ENCODE measurements at places on chromosomes 5 and 9.

DNA sequence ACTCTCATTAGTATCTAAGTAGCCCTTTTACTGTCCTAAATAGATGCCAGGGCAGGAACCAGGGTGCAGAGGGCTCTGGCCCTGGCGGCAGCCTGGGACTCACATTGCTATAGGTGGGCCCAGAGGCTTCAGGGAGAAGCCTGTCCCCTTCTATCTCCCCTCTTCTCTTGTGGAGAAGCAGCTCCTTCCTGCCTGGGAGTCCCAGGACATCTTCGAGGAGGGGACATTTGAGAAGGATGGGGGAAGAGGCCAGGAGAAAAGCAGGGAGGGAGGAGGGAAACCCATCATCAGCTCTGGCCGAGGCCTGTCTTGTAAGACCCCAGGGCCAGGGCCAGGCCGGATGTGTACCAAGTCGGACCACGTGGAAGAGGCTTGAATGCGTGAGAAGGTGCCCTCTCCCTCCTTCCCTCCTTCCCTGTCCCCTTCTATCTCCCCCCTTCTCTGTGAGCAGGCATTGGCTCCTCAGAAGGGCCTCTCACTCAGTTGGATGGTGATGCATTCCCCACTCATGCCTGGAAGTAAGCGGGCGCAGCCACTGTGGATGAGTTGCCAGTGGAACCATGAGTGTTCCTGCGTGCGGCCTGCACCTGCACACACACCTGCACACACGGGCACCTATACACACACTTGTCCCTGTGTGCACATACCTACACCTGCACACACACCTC, 20.7 kb upstream of the LPCAT1 start:
- no peak for DNase-seq

- DNase-seq, result peak; percentile 21
These were observed 240.5 kb upstream of the CHD1 start for GRCh38 chr5:99169309-99169708.

GRCh38 chr5:75869891-75870290, 152.7 kb upstream of the POC5 start:
- no peak for DNase-seq

GRCh38 chr9:88998911-88999310, 7.6 kb downstream of the S1PR3 start:
- no peak for DNase-seq

DNA sequence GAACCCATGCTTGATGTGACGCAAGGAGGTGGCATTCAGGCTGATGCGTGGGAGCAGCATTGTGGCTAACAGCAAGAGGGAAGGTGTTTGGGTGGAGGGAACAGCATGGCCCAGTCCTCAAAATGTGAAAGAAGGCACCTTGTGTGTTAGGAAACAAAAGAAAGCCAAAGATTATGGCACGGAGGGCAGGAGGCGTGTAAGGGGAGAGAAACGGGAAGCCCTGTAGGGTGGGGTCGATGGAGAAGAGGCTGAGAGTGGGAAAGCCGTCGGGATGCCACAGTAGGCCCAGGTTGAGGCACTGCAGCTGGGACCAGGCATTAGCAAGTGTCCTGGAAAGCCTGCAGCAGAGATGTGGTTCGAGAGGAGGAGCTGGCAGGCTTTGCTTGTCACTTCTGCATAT, 241.1 kb downstream of the GADD45G start:
- DNase-seq, result no peak

DNA sequence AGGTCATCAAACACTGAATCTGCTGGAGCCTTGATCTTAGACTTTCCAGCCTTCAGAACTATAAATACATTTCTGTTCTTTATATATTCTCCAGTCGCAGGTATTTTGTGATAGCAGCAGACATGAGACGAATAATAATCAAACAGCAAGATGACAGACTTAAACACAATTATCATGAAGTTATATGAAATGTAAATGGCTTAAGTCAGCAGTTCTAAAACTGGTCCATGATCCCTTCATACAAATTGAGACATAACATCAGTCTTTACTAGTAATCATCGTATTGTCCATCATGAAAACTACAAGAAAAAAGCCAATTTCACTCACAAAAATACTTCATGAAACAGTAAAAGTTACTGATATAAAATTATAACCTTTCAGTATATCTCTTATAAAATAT, 101.8 kb downstream of the ZDHHC21 start:
- no peak for DNase-seq

GRCh38 chr5:36874465-36874864, 2.1 kb upstream of the NIPBL start:
- DNase-seq, result peak; percentile 46

DNA sequence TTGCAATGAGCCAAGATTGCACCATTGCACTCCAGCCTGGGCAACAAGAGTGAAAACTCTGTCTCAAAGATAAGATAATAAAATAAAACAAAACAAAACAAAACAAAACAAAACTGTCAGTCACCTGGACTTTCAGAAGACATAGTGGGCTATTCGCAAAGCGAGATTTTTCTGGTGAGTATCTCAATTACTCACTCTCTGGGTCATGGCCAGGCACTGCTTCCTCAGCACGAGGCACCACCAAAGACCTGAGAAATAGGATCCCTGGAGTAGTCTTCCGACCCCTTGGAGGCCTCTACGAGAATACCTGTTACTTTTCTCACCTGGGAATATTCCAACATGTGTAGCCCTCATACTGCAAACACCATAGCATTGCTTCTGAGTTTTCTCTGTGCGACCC, 201.7 kb upstream of the ZNF618 start:
- DNase-seq, result no peak

- no peak for DNase-seq
These were observed 39.9 kb downstream of the FNIP1 start for GRCh38 chr5:131756942-131757341.

DNA sequence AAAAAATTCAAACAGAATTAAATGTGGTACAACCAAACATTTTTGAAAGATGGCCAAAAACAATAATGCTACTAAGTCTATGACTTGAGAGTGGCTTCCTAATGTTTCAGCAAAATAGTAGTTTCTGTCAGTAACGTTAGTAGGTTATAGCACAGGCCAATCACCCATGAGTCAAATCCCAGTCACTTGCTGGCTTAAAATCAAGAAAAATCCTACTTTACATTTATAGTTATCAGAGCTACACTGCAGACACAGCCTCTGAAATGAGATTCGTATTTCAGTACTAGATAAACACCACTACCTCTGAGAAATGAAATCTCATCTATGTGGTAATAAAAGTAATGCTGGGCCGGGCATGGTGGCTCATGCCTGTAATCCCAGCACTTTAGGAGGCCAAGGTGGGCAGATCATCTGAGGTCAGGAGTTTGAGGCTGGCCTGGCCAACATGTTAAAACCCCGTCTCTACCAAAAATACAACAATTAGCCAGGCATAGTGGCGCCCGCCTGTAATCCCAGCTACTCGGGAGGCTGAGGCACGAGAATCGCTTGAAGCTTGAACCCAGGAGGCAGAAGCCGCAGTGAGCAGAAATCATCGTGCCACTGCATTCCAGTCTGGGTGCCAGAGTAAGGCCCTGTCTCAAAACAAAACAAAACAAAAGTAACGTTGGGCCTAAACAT, 6.1 kb downstream of the ZDHHC21 start:
- DNase-seq, result no peak

DNA sequence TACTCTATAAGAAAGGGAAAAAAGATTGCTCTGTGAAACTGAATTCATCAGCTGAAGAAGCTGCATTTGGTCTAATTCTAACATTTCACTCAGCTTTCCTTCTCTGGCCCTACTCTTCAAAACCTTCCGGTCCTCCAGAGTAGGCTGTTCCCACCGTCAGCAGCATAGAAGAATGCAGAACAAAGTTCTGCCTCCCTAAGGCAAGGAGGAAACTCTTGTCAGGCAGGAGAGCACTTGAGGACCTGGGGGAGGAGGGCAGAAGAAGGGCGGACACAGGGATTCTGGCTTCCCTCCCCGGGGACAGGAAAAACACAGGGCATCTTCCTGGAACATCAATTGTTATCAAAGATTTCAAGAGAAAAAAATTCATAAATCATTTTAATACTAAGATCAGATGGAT, 69.2 kb upstream of the SHB start:
- no peak for DNase-seq

DNA sequence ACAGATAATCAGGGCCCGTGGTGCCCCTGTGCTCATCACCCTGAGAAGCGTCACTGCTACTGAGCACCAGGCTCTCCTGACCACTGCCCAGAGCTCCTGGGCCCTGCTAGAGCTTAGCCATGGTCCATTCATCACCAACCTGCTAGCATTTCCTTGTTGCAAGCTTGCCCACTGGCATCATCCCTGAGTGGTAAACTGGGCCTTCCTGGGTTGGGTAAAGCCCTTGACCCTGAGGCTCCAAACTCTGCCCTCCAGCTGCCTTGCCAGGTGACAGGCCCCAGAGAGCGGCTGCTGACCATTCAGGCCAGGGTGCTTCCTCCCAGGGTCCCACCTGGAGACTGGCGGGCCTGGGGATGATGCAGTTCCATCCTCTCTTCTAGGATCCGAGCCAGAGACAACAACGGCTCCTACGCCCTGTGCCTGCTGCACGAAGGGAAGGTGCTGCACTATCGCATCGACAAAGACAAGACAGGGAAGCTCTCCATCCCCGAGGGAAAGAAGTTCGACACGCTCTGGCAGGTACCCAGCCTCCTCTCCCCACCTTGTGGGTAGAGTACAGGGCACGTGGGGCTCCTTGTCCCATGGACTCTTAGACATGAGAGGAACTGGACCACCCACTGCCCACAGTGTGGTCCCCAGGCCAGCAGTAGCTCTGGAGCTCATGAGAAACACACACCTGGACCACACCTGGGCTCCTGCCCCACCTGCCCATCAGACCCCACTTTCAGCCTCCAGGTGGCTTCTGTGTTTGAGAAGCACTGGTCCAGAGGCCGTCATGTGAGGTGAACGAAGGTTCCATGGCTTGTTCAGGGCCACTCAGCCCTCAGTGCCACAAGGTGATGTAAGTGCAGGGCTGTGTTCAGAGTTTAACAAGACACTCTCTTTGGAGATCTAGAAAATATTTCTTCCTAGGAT, 60.5 kb downstream of the SYK start:
- no peak for DNase-seq

- DNase-seq, result peak; percentile 89
These were observed 188.6 kb downstream of the FSTL4 start for GRCh38 chr5:133423618-133424282.

GRCh38 chr5:9667906-9668305, 37.8 kb upstream of the TAS2R1 start:
- DNase-seq, result no peak

- no peak for DNase-seq
These were observed 38.3 kb downstream of the ANKRD33B start for GRCh38 chr5:10602031-10602806.

DNA sequence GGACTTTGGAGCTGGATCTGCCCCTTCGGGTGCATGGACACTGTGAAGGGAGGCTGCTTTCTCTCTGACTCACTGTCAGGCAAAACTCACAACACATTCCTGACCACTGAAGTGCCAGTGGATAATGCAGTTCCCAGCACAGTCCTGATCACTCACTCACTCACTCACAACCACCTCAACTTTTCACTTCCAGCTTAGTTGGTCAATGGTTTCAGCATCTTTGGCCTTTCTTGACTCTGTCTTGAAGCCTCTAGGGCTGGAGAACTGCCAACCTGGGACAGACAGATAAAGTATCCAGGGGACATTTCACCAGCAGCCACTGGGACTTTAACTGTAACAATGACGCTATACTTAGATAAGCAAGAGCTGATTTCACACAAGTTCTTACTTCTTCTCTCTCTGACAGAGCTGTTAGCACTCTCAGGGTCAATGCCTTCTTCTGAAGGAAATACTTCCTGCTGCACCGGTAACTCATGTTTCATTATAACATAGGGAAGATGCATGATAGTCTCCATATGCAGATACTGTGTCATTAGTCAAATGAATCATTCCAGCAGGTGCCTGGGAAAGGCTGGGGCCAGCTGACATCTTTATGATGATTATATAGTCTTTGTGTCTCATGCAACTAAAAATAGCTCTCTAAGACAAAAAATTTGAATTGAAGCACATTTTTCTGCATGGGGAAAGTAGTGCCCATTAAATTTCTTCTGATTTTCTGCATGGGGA, 499.0 kb downstream of the SEMA5A start:
- no peak for DNase-seq

DNA sequence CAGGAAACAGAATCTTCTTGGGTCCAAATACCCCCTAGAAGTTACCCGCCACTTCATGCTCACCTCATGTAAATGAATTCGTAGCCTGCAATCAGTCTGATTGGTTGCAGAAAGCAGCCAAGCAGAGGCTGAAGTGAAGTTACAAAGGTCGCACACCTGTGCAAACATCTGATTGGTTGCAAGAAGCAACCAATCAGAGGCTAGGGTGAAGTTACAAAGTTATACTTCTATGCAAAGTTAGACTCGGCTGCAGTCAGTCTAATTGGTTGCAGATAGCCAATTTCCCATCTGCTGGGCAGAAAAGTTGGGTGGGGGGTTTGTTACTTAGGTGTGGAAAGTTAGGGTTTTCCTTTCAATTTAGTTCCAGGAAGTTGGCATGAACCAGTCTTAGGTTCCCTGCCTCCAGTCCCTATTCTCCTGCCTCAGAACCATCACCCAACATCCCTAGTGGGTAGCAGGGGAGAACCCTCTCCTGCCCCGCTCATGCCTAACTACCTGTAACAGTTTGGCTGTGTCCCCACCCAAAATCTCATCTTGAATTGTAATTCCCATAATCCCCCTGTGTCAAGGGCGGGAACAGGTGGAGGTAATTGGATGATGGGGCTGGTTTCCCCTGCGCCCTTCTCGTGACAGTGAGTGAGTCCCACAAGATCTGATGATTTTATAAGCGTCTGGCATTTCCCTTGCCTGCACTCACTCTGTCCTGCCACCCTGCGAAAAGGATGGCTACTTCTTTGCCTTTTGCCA, 1.2 kb upstream of the RUSC2 start:
- no peak for DNase-seq

DNA sequence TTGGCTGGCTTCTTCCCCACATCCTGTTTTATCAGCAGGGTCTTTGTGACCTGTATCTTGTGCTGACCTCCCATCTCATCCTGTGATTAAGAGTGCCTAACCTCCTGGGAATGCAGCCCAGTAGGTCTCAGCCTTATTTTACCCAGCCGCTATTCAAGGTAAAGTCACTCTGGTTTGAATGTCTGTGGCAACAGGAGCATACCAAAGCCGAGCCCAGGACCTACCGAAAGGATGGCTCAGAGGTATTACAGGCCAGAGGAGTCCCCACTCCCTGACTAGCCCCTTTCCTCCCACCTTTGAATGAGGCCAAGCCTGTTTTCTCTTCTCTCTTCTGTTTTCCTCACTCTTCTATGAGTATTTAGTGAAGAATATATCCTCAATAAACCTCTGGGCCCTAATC, 271.3 kb downstream of the OSTF1 start:
- no peak for DNase-seq

DNA sequence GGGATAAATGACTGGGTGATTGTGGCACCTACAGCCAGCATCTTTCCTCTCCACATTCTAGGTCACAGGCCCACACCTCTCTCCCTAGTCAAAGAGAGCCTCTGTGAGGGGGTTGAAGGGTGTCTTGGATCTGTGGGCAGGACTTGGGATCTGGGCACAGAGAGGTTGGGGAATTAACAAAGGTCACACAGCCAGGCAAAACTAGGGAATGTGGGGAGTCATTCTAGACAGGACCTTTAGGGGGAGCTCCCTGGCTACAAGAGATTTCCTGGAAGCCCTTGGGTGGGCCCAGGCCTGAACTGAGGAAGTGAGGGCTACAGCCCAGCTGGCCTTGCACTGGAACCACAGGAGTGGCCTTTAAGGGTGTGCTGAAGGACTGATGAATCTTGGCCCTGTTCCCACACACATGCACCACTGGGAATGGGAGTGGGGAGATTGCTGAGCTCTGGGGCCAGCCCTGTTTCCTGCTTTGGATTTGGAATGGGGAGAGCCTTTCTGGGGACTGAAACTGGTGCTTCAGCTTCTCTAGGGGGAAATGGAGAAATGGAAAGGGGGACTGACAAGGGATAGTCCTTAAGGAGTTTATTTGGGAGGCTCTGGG, 12.4 kb upstream of the CXXC5 start:
- peak; percentile 48 for DNase-seq
